ENCODE measurements at places on chromosomes 1 and 21.

DNA sequence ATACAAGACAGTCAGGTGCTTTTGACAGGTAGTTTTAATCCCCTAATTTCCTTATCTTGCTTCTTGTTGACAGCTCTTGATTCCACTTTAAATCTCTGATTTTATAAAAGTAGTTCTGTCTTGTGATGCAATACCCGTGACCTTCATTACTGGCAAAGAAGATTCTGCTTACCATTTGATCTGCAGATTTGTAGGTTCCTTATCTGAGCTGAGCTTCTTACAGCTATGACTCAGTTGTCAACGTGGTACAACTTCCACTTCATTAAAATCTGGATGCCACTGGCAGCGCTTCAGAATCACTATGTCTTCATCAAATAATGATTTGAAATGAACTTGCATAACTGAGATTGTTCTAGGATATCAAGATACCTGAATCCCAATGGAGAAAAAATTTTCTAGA, 543.6 kb upstream of the B3GALT2 start:
- DNase-seq: no peak

DNA sequence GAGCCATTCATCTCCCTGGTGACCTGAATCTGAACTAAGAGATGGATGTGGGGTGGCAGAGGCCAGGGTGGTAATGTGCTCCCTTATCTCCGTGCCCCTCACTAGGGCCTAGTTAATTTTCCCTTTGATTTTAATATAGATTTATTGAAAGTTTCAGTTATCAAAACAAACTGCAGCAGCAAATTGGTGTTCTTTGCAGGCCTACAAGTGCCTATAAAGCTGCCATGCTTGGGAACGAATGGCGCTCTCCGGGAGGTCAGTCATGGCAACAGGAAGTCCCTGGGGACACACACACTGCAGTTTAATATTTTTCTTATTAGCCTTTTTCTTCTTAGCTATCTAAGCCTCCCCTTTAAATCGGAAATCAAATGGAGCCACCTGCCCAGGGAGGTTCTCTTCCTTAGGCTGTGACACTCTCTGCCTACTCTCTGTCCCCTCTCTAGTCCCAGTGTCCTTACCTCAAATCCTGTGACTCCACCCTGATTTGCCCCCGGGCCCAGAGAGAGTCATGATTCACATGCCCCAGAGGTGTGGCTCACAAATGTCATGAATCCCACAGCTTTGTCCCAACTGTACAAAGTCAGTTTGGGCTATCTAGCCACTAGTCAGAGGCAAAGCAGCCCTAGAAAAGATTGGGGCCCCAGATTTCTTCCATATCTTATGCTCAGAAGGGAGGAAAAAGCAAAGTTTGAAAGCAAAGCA, 4.3 kb upstream of the ERI3 start:
- no peak for DNase-seq

DNA sequence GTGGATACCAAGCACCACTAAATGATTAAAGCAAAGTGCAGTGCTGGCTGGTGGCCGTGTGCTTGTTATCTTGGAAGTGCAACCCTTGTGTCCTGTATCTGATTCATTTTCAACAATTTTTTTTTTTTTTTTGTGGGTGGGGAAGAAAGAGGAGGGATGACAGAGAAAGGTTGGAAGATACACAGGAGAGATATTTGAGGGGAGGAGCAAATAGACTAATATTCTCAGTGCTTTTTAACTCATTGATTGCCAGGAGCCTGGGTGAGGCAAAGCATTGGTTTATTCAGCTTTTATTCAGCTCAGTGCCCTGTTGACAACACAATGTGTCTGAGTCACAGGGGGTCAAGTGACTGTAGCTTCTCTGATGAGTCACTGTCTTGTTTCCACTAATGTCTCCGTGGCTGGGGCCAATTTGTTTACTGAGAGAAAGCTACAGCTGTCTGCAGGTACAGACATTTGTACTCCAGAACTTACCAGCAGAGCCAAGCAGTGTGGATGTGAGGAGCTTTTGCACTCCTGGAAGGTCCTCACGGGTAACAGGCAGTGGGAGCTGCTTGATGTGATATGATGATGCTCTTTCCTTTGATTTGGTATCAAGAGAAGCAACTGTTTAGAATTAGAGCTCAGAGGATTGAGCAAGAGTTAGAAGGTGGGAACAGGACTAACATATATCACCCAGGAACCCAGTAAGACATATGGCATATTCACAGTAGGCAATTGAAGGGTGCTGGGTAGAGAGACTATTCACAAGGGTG, 23.6 kb upstream of the DNM3 start:
- no peak for DNase-seq

- no peak for DNase-seq
Measured at GRCh38 chr1:208216062-208216461, 28.1 kb downstream of the PLXNA2 start.

DNA sequence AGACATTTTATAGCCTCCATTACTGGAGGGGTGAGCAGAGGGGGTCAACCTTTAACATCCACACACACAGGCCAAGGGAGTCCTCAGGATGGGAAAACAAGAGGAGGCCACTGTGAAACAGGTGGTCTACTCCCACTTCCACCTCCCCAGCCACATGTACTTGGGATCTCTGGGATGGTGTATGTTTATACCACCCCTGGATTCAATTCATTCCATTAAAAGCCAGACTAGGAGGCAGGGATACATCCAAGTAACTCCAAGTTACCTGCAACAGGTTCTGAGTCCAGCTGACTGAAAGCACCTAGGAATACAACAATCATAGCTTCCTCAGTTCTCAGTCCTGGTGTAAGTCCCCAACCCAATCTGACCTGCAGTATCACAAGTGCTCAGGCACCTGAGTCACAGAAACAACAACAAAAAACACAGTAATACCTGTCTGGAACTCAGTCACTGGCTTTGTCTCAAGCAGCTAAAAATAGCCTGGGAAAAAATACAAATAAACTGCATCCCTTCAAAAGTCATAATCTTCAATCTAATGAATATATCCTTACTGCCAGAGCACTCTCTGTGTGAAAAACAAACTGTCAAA, 9.8 kb downstream of the ERI3 start:
- DNase-seq: no peak

GRCh38 chr21:26194811-26195251, 24.3 kb upstream of the APP start:
- no peak for DNase-seq

DNA sequence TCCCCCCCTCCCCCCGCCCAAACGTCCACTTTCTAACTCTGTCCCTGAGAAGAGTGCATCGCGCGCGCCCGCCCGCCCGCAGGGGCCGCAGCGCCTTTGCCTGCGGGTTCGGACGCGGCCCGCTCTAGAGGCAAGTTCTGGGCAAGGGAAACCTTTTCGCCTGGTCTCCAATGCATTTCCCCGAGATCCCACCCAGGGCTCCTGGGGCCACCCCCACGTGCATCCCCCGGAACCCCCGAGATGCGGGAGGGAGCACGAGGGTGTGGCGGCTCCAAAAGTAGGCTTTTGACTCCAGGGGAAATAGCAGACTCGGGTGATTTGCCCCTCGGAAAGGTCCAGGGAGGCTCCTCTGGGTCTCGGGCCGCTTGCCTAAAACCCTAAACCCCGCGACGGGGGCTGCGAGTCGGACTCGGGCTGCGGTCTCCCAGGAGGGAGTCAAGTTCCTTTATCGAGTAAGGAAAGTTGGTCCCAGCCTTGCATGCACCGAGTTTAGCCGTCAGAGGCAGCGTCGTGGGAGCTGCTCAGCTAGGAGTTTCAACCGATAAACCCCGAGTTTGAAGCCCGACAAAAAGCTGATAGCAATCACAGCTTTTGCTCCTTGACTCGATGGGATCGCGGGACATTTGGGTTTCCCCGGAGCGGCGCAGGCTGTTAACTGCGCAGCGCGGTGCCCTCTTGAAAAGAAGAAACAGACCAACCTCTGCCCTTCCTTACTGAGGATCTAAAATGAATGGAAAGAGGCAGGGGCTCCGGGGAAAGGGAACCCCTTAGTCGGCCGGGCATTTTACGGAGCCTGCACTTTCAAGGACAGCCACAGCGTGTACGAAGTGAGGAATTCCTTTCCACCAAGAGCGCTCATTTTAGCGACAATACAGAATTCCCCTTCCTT, 158.1 kb downstream of the RUNX1 start:
- no peak for DNase-seq

DNA sequence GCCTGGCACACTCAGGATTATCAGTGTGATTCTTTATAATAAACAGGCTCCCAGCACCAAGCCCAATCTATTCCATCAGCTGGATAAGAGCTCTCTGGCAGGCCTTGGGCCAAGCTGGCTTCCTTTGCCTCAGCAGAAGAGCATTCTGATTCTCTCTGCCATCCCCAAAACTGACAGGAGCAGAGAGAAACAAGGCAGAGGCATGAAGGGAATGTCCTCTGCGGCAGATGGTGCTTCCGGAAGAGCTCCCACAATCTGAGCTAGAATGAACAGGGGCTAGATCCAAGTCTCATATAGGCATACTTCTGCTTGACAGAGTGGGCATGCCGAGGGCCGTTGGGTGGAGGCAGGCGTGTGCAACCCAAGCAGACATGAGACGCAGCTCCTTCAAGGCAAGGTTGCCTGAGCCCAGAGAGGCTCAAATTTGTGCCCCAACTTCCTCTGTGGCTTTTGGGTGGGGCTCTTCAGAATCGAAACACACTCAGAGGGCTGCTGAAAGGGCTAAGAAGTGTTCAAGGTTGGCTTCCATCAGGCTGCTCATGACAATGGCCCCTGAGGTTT, 4.0 kb downstream of the CAPN2 start:
- no peak for DNase-seq

DNA sequence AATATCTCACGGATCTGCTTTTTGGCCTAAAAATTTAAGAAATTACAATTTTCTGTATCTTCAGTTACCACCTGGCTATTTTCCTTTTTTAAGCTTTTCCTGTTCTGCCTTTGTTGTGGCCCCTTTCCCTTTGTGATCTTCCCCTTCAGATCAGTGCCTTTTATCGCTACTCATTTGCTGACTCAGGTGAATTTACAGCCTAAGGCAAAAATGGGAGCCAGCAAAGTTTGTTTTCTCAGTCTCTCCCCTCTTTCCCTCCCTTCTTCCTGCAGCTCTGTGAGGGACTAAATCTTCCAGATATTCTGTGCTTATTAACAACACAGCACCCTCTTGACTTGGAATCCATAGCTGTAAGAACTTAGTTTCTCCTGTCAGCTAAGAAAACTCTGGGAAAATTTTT, 5.3 kb upstream of the PRRC2C start:
- no peak for DNase-seq

DNA sequence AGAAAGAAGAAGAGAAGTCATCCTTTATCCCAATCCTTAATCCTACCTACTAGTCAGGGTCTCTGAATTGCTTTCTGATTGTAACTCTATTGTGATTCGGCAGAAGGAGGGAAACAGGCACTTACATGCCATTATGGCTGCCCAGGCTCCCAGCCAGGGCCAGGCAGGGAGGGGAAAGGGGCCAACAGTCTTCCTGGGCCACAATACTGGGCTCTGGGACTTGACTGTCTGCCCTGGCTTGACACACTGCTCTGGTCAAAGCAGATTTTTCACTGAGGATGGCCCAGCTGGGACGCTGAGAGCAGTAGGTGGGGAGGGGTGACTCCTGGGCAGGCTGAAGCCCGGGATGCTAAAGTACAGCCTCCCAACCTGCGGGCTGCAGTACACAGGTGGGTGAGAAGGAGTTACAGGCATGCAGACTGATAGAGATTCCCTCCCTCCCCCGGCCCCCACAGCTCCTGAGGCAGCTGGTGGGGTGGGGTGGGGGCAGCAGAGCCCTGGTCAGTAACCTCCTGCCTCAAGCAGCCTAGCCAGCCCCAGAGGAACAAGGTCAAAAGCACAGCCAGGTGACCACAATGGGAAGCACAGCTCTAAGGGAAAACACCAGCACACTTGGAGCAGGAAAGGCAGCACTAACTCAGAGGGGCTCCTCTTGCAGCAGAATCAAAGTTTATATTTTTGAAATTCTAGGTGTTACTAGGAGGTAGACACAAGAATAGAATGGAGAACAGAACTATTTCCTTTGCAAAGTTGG, 25.3 kb downstream of the KCND3 start:
- DNase-seq: no peak

GRCh38 chr1:47987601-47988000, 9.6 kb downstream of the TRABD2B start:
- DNase-seq: no peak

DNA sequence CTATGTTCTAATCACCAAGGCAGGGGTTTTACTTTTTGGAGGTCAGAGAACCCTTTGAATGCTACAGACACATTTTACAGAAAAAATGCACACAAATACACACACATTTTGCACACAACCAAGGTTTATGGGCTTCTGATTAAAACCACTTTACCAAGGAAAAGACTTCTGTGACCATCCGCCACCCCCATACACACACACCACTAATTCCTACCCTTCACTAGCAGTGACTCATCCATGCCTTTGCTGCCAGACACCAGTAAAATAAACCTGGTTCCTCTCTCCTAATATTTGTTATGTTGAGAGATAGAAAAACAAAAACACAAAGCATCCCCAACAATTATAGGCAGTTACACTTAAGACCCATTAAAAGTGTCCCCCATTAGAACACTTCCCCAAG, 12.9 kb downstream of the PIGM start:
- no peak for DNase-seq

DNA sequence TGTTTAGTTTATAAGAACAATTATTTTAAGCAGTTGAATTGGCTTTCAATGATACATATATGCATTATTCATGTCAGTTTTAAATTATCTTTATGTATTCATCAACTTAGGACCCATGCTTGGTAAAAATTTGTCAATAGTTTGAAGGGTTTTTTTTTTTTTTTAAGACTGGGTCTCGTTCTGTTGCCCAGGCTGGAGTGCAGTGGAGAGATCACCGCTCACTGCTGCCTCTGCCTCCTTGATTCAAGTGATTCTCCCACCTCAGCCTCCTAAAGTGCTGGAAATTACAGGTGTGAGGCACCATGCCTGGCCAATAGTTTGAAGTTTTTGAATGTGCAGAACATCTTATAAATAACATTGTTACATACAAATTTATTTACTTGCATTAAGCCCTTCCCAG, 1671.0 kb upstream of the B3GALT2 start:
- DNase-seq: no peak

- DNase-seq: no peak
Measured at GRCh38 chr1:30895382-30895943, 13.1 kb downstream of the SDC3 start.

GRCh38 chr1:228180271-228180958, 14.8 kb downstream of the IBA57 start:
- DNase-seq: no peak
